ENCODE measurements at places on chromosomes 6 and 20.
A peak's percentile ranks its signal among the peaks of the same experiment; 100 is the strongest.

DNA sequence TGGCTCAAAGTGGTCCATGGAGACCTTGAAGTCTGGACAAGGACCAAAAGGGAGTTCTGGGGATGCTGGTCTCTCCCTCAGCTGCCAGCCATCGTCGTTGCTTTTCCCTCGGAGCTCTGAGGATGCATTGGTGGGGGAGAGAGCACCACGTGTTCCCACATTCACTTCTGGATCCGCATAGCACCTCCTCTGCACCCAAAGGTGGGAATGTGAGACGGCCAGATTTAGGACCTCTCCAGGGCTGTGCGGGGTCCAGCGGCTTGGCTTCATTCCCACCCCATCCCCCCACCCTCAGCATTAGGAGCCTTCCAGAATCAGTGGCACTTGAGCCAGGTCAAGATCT lies 1.1 kb downstream of the EPB41L1 start:
- DNase-seq = no peak

GRCh38 chr6:92231171-92231701 lies 1188.1 kb downstream of the EPHA7 start:
- peak; percentile 43 for DNase-seq

DNA sequence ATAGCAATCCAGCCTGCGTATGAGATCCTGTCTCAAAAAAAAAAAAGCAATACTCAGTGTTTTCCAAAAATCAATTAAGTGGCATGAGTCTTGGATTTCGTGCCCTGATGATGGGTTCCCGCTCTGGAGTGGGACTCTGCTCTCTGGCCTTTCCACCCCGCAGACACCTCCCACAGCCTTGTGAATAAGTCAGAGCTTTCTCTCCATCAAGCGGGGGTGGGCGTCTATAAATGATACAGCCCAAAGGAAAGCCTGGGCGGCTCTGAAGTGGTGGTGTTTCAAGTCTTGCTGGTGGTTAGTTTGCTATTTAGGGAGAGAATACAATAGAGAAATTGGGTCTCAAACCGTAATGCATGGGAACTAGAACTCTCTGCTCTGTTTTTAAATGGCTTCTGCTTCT lies 52.5 kb upstream of the TAGAP start:
- DNase-seq = no peak

- DNase-seq = no peak
Measured at GRCh38 chr20:39825950-39826349, 863.1 kb downstream of the MAFB start.

DNA sequence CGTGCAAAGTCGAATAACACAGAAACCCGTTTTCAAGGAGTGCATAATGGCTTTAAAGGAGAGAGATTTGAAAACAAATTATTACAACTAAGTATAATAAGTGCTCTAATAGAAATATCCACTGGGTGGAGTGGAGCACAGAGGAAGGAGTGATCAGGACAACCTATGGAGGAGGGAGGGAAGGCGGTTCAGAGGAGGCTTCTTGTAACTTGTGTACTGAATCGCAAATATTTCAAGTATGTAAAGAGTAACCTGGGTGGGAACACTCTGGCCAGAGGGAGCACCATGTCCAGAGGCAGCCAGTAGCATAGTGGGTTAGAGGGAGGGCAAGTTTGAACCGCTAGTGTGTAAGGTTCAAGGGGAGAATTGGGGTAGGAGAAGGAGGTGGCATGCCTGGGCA lies 21.6 kb upstream of the TNFAIP3 start:
- no peak for DNase-seq

GRCh38 chr6:55456016-55456415 lies 123.0 kb downstream of the HMGCLL1 start:
- no peak for DNase-seq

- no peak for DNase-seq
Measured at GRCh38 chr6:113050979-113051378, 703.8 kb downstream of the RFPL4B start.

DNA sequence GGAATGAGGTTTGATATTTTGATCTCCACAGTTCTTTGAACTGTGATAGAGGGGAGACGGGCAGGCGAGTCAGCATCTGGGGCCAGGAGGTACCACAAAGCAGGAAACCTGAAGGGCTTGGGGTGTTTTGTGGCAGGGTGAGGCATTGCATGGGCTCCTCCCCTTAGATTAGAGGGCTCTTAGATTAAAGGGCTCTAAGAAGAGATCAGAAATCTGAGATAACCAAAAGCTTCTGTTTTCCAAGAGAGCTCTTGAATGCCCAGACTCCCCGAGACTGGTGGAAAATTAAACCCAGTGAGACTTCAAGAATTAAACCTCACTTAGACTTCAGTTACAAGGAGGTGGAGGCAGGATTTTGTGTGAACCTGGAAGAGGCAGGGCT lies 2.4 kb upstream of the GPX5 start:
- peak; percentile 3 for DNase-seq

All from NCI-H2081 (cell line).